Mammary epithelial cell (primary cell): ENCODE measurements at places on chromosomes 1 and 21. TPM values are rescaled to one million over a fixed set of nuclear protein-coding genes. Genes with fewer than 3 reads are reported as not detected.

The CCDC27 gene
- polyA plus RNA-seq = not detected

The KLHDC7A gene
- not detected for polyA plus RNA-seq

The KIF17 gene
- 0.41 TPM for polyA plus RNA-seq

The OXCT2 gene
- polyA plus RNA-seq = 0.27 TPM

The FCAMR gene
- polyA plus RNA-seq = not detected

The LEFTY2 gene
- polyA plus RNA-seq = not detected

The OLFML3 gene
- polyA plus RNA-seq = 0.73 TPM

DNA sequence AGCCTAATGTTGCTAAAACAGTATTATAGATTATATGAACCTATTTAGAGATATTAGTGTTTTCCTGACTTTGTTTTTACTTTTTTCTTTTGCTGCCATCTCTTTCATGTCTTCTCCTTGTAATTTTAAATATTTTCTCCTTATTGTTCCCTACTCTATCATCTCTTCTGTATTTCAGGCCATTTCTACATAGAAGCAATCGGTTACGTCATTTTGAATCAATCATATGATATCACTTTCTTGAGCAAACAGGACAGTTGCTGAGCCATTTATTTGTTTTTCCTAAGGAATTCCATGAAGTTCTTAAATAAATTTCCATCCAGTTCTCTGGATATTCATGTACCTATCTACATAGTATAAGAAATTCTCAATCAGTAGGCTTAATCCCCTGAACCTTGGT, 287.2 kb downstream of the NUF2 start:
- DNase-seq = no peak

GRCh38 chr1:18419113-18419844, 61.5 kb upstream of the KLHDC7A start:
- DNase-seq = no peak

DNA sequence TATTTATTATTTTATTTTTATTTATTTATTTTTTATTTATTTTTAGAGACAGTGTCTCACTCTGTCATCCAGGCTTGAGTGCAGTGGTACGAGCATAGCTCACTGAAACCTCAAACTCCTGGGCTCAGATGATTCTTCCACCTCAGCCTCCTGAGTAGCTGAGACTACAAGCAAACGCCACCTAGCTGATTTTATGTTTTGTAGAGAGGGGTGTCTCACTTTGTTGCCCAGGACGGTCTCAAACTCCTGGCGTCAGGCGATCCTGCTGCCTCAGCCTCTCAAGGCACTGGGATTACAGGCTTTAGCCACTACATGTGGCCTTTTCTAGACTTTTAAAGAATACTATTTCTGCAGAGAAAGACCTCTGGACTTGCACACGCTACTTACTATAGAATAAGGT, 61.3 kb upstream of the C1orf53 start:
- DNase-seq = no peak

- DNase-seq = no peak
Measured at GRCh38 chr1:116472431-116472961, 98.3 kb downstream of the CD58 start.

GRCh38 chr1:1426496-1427105, 5.5 kb upstream of the ANKRD65 start:
- no peak for DNase-seq

DNA sequence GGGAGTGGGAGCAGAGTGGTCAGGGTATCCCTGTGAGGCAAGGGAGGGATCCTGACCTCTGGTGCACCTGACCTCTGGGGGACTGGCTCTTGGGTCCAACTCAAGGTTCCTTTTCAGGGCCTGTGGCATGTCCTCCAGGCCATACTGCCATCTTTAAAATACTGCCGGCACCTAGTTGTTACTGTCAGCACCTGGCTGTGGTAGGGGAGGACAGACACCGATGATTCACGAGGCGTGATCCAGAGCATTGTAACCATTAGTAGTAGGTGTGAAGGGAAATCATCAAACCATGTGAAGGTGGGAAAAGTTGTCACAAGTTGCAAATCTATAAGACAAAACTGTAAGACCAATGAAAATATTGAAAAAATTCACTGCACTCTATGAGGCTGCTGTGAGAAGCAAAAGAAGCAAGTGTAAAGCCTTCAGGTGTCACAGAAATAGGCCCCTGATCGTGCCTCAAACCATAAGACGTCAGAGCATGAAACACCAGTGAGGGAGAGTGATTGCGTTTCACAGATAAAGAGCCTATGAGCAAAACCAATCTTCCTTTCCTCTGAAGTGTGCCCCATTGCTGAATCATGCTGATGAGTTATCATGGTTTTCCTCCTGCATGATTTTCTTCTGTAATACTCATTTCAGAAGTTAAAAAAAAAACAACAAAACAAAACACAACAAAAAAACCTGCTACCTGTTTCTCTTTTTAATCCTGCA, 55.3 kb downstream of the CDC7 start:
- peak; percentile 62 for DNase-seq

DNA sequence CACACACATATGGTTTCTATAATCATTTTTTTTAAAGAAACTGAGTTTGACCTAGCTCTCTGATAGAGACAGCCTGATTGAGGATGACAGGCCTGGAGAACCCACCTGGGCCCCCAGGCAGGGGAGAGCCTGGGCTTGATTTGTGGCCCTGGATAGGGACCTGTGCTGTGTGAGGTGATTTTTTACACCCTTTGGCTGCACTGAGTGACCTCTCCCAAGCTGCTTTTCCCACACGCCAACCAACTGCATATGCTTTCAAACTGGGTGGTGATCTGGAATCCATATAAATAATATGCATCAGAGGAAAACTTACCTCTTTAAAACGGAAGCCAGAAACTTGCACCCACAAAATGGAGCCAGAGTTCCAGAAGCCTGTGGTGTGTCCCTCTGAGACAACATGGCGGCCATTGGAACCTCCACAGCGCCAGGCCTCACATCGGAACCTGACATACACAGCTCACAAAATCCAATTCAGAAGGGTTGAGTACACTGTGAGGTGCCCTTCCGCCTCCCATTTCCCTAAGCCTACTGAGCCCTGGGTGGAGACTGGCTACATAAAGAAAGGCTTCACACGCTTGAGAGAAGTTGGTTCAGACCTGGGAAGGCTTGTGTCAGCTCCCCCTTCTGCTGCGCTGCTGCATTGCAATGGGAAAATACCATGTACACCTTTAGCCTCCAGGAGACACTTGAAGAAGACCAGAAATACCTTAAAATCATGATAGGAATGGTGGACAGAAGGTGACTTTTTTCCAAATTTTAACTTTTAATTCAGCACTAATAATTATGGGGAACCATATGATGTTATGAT, 160.7 kb downstream of the HHIPL2 start:
- no peak for DNase-seq

DNA sequence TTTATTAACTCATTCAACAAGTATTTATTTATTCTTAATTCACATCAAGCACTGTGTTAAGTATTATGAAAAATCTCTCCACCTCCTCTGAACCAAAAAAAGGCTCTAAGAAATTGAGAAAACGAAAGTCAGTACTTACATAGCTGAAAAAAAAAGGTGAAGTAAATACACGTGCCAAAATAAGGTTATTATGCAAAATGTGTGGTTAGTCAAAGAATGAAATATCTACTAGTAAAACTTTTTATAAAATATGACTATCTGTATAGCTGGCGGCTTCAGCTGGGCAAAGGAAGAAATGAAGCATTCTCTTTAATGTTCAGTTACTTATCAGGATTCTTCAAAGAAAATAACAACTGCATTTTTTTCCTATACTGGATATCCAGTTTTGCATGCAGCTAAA, 35.5 kb upstream of the ASPM start:
- no peak for DNase-seq

DNA sequence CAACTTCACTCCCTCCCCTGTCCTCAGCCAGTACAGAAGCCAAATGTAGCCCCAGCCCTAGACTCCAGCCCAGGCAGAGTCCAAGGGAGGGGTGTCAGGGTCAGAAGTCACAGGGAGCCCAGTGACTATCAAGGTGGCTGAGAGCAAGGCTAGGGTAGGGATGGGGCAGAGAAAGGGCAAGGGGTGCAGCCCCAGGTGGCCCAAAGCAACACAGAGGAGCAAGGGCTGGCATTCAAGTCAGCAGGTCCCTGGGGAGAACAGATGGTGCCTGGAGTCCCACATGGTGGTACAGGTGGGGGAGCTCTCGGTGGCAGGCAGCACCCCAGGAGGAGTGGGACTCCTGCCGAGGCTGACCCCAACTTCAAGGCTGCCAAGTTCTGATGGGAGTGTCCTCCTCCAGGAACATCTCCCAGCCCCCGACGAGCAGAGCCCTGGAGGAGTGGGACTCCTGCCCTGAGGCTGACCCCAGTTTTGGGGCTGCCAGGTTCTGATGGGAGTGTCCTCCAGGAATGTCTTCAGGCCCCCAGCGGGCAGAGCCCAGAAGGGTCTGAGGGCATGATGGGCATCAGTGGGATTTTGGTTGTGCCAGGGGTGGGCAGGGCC, 3.7 kb upstream of the DVL1 start:
- DNase-seq = no peak

DNA sequence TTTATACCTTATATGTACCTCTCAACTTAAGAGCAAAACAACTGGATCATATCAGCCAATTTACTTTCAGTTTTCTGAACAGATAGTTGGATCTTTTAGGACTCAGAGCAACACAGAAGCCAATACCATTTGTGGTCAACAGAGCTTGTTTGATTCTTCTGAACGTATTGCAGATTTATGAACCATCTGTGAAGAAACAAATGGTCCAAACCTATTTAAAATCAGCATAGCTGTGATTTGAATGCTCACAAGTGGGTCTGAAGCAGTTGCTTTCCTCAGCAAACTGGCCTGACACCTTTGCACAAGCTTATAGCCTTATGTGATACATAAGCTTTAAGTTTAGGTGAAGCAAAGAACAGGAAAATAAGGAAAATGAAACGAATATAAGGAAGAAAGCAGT, 147.6 kb downstream of the LRRIQ3 start:
- DNase-seq = no peak

DNA sequence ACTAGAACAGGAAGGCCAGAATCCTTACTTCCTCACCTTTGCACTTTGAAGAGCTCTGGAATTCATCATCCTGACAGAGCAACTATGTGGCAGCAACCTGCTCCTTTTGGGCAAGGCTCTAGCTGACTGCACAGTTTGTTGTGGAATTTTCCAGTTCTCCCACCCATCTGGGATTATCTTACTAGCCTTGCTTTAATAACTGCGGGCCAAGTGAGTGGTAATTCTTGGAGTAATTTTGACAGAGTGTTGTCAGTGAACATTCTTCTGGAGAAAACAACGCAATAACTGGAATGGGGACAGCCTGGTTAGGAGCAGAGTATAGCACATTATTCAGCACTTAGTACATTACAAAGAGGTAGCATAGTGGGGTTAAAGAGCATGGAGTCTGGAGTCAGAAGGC, 75.3 kb downstream of the NTMT2 start:
- DNase-seq = no peak

- DNase-seq = peak; percentile 39
Measured at GRCh38 chr1:111366256-111366655, 61.3 kb downstream of the OVGP1 start.
